Hair follicular keratinocyte (primary cell): ENCODE measurements at places on chromosomes 2 and 18. TPM values are rescaled to one million over a fixed set of nuclear protein-coding genes. Genes with fewer than 3 reads are reported as not detected.

The DYSF gene
- 0.57 and 1.3 TPM in 2 replicates for total RNA-seq

The ITGA4 gene
- total RNA-seq, result 18.6 and 26.6 TPM in 2 replicates

The C2orf78 gene
- not detected in 2 replicates for total RNA-seq

The ANO7 gene
- 0.16 and 0.23 TPM in 2 replicates for total RNA-seq

The DCDC2C gene
- total RNA-seq, result not detected in 2 replicates

The DSG4 gene
- under 0.01 TPM in 1 of 2 replicates, not detected in the other for total RNA-seq

The VWA3B gene
- 0.08 and 0.16 TPM in 2 replicates for total RNA-seq

The CYP27A1 gene
- total RNA-seq, result 0.42 and 2.7 TPM in 2 replicates

The TACR1 gene
- not detected in 2 replicates for total RNA-seq

The ZNF521 gene
- not detected in 2 replicates for total RNA-seq

The TET3 gene
- total RNA-seq, result 2.7 and 3.5 TPM in 2 replicates

The KCNG3 gene
- not detected in 2 replicates for total RNA-seq

The MEP1B gene
- total RNA-seq, result not detected in 2 replicates

The BOK gene
- total RNA-seq, result 36.3 and 41.2 TPM in 2 replicates

The GPR35 gene
- total RNA-seq, result not detected in 2 replicates

The HRH4 gene
- total RNA-seq, result 0.08 TPM in 1 of 2 replicates, not detected in the other

The OSR1 gene
- total RNA-seq, result 4.5 and 8.1 TPM in 2 replicates

The CNTNAP5 gene
- total RNA-seq, result not detected in 2 replicates

The ZSCAN30 gene
- total RNA-seq, result 6.5 and 10.2 TPM in 2 replicates

The COA5 gene
- total RNA-seq, result 16.6 and 17.2 TPM in 2 replicates

The PIEZO2 gene
- total RNA-seq, result not detected in 2 replicates

The NEU2 gene
- total RNA-seq, result not detected in 2 replicates

The FSHR gene
- not detected in 2 replicates for total RNA-seq

The SLC11A1 gene
- 0.08 TPM in 1 of 2 replicates, not detected in the other for total RNA-seq

The IL1RL2 gene
- 2.1 and 2.8 TPM in 2 replicates for total RNA-seq

The IL36B gene
- not detected in 2 replicates for total RNA-seq

The ACMSD gene
- total RNA-seq, result not detected in 2 replicates

The SOS1 gene
- total RNA-seq, result 7.7 and 20.0 TPM in 2 replicates

The DGKD gene
- 4.2 and 4.9 TPM in 2 replicates for total RNA-seq

The SPP2 gene
- not detected in 2 replicates for total RNA-seq

The CNOT11 gene
- total RNA-seq, result 49.1 and 52.6 TPM in 2 replicates

The RELCH gene
- 6.4 and 14.2 TPM in 2 replicates for total RNA-seq
